Memory B cell (primary cell): ENCODE measurements at places on chromosomes 11 and 22.

DNA sequence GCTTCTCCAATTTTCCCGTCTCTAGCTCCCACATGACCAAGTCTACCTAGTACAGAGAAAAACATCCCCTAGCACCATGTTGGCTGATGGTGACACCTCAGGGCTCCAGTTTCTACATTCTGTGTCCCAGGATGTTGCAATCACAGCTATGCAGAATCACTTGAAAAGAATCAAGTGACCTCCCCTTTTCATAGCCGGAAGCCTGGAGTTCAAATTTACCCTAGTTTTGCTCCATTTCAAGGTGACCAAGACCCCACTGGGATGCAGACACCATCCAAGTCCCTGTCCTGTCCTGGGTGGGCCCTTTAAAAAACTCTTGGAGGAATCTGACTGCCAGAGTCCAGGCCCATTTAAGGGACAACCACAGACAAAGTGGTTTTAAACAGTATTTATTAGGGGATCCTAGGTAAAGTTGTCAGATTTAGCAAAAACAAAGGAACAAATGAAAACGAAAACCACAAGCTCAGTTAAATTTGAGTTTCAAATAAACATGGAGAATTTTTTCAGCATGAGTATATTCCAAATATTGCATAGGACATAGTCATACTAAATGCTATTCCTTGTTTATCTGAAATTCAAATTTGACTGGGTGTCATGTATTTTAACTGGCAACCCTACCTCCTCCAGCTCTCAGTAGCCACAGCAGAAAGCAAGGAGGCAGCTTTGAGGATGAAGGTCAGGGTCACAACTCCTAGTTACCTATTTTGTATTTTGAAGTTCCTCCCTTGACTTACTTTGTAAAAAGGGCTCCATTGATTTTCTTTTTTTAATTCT, 52.4 kb downstream of the MIAT start:
- DNase-seq = no peak

DNA sequence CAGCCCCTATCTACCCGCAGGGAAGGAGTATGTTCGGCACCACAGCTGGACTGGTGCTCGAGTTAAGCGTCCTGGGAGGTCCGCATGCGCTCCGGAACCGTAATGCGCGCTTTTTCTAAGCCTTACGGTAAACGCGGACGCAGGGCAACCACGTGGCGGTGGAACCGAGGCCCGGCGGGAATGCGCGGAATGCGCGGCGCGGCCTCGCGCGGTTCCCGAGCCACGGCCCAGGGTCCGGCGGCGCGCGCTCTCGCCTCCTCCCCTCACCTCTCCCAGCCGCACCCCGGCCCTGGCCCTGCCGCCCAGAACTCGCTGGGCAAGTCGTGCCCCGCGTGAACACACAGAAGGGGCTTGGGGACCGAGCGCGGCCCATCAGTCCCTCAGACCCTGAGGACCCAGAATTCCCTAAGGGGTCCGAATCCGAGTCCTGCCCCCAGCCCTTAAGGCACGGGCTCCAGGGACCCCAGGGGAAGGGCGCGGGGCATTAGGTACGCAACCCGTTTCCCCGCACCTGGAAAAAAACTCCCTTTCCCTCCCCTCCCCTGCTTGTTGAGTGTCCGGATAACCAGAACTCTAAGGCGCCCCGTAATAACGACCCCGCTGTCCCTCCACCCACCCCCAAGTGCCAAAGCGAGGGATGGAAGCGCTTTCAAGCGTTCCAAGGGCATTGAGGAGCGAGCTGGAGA, 4.3 kb upstream of the CCND1 start:
- no peak for DNase-seq

DNA sequence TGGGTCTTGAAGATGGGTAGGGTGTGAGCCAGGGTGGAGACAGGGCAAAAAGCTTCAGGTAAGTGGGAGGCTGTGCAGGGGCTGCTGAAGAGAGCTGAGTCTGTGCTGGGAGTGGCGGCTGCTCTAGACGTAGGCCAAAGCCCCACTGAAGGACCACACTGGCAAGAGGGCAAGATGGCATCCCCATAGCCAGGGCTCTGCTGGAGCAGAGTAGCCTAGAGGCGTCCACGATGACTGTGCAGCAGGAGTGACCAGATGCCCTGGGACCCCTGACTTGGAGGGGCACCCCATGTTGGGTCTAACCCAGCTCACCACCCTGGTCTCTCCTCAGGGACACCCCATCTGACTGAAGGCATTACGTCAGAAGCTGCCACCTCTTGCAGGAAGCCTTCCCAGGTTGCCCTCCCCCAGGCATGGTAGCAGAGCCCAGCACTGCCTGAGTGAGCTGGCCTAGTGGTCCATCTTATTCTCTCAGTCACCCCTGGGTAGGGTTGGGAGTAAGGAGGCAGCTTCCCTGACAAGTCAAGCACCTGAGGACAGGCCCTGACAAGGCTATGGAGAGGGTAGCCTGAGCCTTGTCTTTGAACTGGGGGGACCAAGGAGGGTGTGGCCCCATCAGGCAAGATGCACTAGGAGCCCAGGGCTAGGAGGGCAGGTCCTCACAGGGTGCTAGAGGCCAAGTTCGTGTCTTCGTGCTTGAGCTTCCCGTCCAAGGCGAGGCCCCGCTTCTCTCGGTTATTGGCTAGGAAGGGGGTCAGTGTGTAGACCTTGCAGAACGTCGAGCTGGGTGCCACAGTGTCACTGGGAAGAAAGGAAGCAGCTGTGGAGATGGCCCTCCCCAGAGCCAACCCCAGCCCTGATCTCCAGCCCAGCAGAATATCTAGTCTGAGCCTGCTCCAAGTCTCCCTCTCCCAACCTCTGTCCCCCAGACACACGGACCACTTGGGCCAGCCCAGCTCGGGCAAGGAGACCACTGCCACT, 33.1 kb downstream of the TPBGL start:
- DNase-seq = no peak

DNA sequence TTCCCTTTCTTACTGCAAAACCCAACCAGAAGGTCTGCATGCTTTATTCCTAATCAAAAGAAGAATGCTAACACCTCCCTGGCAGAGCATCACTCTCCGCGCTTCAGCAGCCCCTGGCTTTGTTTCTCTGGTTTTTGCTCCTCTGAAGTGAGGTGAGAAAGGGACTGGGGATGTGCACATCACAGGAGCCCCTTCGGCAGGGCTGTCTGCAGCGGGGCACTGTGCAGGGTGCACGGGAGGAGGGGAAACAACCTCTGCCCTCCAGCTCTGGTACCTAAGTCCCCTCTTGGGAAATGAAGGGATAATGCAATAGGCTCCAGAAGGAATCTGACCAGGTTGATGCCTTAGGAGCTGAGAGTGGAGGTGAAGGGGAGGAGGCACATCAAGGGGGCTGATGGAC, 312.7 kb downstream of the NTM start:
- DNase-seq = no peak

DNA sequence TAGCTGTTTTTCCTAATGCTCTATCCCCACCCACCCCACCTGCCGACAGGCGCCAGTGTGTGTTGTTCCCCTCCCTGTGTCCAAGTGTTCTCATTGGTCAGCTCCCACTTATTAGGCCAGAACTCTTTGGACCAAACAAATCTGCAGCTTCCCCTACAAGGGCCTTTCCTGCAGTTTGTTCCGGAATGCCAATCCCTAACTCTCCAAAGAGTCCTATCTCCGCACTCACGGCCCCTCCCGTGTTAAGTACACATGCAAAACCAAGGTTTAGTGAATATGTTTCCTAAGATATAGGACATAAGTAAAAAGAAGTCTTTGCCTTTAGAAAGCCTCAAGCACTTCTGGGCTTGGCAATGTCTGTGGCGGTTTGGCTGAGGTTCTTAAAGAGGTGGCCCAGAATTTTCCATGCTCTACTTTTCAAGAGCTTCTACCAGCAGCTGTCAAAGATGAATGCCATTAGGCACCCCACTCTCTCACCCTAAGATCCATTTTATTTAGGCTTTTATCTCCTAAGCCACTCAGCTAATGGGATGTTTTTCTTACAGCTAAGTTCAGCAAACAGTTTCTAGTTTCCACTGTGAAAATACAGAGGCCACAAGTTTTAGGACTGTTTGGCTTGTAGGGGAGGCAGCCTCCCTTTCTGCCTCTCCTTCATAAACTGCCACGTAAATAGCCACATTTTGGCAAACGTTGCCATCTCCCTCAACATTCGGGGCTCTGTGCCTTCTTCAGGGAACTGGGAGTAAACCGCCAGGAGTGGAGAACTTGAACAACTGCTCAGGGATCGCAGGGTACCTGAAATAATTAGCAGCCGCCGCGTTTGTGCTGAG, 1.6 kb downstream of the CD59 start:
- DNase-seq = no peak

GRCh38 chr11:65708451-65708850, 3.6 kb upstream of the KAT5 start:
- DNase-seq = no peak

- DNase-seq = no peak
Observed at GRCh38 chr22:30212363-30212995, 34.1 kb downstream of the LIF start.

GRCh38 chr11:111938687-111939160, 1.6 kb downstream of the DIXDC1 start:
- peak; percentile 27 for DNase-seq
